EH (cell line): ENCODE measurements at places on chromosomes 7 and 10.
A peak's percentile ranks its signal among the peaks of the same experiment; 100 is the strongest.

DNA sequence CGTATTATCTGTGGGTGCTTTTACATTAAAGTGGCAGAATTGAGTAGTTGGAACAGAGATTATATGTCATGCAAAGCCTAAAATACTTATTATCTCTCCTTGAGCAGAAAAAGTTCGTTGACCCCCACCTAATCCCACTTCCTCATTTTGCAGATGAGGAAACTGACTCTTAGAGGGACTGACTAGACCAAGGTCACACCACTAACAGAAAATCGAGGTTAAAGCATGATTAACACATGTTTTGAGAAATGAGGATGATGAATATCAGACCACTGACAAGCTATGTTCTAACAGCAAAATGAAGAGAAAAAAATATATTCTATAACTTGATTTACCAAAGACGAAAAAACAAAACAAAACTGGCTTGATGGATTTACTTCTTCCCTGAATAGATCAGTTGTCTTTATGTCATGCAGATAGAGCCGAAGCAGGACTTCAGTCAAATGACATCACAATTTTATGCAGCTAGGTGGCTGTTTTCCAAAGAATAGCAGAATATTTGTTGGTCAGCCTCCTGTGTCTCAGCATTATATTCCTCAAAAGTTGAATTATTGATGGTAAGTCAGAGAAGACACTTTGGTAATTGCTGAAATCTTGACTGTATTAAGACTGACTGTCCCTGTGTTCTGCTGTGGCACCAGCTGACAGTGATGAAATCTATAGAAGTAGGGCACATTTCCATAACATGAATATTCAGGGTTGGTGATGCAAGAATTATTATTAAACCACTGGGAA, 24.2 kb upstream of the SMIM30 start:
- no peak for DNase-seq

- DNase-seq, result no peak
These were observed 136.5 kb upstream of the ADARB2 start for GRCh38 chr10:1873661-1874315.

DNA sequence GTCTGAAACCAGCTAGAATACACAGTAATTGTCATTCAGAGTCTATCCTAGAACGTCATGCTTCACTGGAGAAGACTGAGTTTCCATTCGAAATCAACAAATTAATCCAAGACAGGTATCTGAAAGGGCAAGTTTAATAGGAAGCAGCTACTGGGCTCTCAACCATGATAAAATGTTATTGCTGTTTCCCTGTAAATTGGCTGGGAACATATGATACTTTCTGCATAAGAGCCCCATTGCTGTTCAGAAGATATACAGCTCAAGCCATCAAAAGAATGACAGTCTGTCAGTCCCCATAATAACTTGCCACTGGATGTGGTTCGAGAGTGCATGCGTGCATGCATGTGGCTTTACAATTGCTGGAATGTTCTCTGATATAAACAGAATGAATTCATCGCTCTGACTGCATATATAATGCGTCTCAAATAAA, 129.0 kb downstream of the HIBADH start:
- no peak for DNase-seq

GRCh38 chr10:88932539-88933256, 19.9 kb downstream of the ACTA2 start:
- DNase-seq, result peak; percentile 94
